Lung (tissue), 17 donors: ENCODE measurements at places on chromosomes 1 and 21. TPM values are rescaled to one million over a fixed set of nuclear protein-coding genes. Genes with fewer than 3 reads are reported as not detected.

GRCh38 chr1:50343323-50343722 is 79.9 kb downstream of the DMRTA2 start:
- DNase-seq, result no peak

- peak; percentile 83 for DNase-seq
Measured at GRCh38 chr1:44714944-44715571, 15.9 kb downstream of the RNU5D-1 start.

Gene C1QA
- polyA plus RNA-seq, result 279 TPM

Gene OR2M3
- not detected for polyA plus RNA-seq

Gene LDLRAD1
- polyA plus RNA-seq, result 24.9 TPM
